ENCODE measurements at places on chromosomes 1 and 21.

DNA sequence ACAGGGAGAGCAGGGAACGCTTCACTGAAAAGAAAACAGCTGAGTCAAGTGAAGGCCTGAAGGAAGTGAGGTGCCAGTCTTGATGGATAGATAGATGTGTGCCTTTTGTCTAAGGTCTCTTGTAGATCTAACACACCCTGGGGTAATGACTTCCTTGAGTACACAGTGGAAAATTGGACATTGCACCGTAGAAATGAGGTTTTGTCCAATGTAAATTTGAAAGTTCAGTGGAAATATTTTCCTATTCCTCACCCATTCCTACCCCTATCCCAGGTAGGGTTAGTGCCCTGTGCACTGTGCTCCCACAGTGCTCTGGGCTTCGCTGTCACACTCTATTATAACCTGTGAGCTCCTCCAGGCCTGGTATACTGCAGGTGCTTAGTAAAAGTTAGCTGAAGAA, 24.3 kb downstream of the ZMYND12 start:
- DNase-seq: no peak

DNA sequence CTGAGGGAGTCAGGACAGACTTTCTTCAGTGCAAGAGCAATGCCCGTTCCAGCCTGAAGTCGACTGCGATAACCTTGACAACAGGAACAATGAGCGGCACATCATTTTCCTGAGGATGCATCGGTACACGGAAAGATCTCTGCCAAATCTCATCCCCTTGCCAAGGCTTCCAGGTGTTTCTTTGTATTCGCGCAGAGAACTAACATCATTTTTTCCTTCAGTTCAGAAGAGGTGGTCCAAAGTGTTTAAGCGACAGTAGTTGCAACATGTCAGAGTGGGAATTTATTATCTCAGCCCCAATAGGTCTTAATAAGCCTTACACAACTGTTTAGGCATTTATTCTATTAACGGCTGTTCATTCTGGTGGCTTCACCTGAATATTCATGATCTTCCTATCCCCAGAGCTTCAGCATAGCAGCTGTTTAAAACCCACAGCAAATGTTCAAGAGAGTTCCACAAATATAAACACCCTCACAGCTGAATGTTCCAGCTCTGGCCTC, 129.7 kb upstream of the NFIA start:
- DNase-seq: no peak

DNA sequence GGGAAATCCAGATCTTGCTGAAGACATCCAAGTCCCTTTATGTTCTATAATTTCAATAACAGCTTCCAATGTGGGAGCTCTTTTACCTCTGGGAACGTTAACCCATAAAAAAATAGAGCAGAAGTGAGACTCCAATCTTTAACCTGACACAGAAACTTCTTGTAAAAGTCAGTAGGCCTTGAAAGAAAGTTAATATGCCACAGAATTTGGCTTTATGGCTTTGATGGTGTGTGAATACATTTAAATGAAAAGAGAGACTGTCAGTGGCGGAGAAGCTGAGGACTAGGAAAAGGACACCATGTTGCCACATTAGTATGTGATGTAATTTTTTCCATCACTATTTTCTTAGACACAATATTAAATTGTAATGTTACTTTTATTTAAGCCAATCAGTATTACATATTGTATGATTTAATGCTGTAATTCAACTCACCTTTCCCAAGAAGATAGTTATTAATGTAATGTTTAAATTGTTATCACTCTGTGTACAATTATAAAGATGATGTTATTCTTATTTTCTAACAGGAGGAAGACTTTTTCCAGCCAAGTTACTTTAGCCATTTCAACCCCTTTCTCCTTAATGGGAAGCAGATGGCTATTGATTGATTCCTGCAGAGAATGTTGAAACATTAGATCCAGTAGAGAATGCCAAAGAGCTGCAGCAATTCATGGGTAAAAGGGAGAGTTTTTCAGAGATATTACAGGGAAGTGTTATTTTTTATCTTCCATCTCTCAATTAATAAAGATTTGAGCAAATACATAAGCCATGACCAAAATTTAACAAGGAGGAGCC, 17.5 kb upstream of the CLDN8 start:
- DNase-seq: no peak

DNA sequence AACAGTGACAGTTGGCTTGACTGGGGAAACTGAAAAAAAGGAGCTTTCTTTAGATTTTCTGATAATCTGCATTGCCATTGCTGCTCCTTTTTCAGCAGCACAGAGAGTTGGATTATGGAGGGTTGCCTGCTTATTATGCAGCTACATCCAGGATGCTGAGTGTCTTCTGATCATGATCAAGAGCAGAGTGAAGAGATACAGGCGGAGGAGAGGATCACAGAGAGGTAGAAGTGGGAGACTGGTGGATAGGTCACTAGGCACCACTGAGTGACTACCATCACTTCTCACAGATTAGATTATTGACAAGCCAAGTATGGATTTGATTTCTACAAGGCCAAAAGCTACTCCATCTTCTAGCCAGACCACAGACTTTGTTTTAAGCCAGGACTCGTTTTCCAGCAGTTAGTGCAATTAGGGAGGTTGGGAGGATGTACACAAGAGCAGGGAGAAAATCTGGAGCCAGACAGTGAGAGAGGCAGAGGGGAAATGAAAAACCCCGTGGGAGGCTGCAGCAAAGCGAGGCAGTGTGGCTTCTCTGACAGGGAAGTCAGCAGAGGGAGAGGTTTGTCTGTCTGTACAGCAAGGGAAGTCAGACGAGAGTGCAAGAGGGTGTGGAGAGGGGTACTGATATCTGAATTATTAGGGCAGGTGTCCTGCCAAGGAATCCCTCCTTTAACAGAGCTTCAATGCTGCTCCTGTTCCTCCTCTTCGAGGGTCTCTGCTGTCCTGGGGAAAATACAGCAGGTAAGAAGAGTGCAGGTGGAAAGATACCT, at the start of gene CD1E:
Gene CD1E, plus strand, starts transcription at position 592 of the 773 bp plus-strand sequence. Its CDS starts 95 bp downstream, at position 687.
- no peak for DNase-seq

DNA sequence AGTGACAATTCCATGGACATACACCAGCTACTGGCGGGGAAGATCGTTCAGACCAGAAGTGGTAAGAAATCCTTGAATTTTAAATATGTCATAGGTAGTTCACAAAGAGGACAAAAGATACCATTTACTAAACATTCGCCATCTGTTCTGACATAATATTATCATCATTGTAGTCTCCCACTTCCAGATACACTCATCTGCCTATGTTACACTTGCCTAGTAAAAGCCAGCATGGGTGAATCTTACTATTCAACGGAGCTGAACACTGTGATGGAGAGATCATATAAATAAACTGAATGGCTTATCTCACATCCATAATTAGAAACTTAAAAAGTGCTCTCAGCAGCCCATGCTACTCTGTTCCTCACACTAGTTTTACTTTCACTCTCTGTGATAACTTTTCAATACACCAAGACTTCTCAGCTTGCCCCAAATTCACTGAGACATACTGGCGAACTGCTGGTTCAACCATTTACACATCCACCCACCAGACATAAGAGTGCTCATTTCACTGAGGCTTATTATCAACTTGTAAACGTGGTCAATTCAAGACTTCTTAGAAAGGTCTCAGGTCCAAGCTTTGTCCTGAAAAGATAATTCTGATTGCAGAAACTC, 463 bp upstream of the PRRC2C start:
- no peak for DNase-seq

DNA sequence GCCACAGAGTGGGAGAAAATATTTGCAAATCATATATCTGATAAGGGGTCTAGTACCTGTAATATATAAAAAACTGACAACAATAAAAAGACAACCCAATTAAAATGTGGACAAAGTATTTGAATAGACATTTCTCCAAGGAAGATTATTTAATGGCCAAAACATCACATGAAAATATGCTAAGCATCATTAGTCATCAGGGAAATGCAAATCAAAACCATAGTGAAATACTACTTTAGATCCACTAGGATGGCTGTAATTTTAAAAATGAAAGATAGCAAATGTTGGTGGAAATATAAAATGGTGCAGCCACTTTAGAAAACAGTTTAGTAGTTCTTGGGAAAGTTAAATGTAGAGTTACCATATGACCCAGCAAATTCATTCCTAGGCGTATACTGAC, 118.7 kb upstream of the KIF26B start:
- DNase-seq: no peak

DNA sequence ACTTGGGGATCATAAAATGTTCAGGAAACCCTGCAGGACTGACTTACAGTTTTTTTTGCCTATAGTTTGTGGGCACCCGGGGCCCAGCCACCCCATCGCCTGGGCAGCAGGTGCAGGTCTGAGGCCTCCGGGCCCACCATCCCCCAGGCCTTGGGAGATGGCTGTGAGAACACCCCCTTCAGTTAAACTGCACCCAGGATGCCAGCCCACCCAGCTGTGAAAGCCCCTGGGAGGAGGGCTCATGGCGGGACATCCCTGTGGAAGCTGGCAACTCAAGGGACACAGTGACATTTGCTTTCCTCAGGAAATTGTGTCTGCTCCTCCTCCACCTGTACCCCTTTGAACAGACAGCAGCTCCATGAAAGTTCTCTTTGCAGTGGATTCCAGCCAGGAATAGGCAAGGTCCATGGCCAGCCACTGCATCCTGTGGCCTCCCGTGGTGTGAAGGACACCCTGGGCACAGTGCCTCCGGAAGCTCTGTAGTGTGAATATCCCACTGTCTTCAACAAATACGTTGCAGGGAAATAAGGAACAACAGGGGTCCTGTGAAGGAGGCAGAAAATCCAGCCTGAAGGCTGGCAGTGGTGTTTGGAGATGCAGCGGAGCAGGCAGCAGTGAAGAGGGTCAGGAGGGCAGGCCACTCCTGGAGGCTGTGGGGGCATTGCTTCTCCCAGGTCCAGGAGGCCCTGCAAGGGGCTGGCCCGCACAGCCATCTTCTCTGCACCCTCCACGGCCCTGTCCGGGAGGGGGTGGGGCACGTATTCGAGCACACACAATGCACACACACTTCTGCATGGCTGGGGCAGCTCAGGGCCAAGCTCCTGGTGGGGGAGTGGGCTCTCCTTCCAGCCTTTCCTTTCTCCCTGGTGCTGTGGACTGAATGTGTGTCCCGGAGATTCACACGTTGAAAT, 2.1 kb upstream of the OBSCN start:
- DNase-seq: no peak
